ENCODE measurements at places on chromosomes 3 and 15. TPM values are rescaled to one million over a fixed set of nuclear protein-coding genes. Genes with fewer than 3 reads are reported as not detected.
A peak's percentile ranks its signal among the peaks of the same experiment; 100 is the strongest.

GRCh38 chr15:95501865-95502264 lies 828.6 kb upstream of the NR2F2 start:
- no peak overlapping the region for H3K4me3 ChIP-seq
- H3K36me3 ChIP-seq: no peaks in the 10 kb centered on the region
- no peaks in the 10 kb centered on the region for H3K27me3 ChIP-seq
- no peak overlapping the region for H3K27ac ChIP-seq
- no peak for DNase-seq
- H3K4me1 ChIP-seq: no peaks in the 10 kb centered on the region

Gene C3orf62
- total RNA-seq: 25.9 TPM

Gene RTP1
- total RNA-seq: 0.93 TPM

- no peak overlapping the region for H3K27ac ChIP-seq
- H3K27me3 ChIP-seq: no peaks in the 10 kb centered on the region
- no peak overlapping the region for H3K4me3 ChIP-seq
- no peaks in the 10 kb centered on the region for H3K4me1 ChIP-seq
Observed at GRCh38 chr3:31873254-31873820, 107.7 kb downstream of the OSBPL10 start.

DNA sequence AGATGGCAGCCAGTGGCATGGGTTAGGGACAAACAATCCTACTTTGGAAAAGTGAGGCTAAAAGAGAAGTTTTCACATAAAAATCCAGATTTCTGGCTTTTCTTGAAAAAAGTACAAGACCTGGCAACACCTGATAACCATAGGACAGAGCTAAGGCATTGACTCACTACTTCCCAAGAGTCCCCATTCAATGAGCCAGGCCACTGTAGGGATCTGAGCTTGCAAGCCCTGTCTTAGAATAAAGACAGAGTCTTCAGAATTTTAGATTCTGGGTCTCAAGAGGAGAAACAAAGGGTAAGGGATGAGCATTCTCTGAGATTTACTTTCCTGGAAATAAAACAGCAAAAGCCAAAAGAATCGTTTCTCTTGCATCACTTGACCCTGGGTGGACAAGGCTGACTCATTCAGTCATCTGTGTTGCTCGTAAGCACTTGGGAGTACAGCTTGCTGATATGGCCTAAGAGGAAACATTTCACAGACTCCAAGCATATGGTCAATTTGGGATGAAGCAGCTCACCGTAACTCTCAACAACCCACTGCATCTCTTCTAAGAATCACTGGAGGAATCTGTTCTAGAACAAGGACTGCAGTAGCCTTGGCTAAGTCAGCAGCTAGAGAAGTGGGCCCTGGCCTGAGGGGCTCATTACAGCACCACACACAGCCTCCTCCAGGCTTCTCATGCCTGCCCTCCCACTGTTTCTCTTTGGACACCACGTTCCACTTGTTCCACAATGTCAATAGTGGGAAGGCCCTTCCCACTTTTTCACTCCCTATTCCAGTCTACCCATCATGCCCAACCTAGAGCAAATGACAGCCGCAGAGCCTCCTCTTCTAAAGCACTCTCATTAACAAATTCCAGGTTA lies 86.2 kb downstream of the RFTN1 start:
- H3K4me3 ChIP-seq: no peak overlapping the region
- DNase-seq: peak; percentile 62
- H3K36me3 ChIP-seq: no peaks in the 10 kb centered on the region
- H3K27ac ChIP-seq: no peak overlapping the region
- H3K4me1 ChIP-seq: no peaks in the 10 kb centered on the region
- no peaks in the 10 kb centered on the region for H3K27me3 ChIP-seq

- H3K4me3 ChIP-seq: no peak overlapping the region
- DNase-seq: no peak
- no peaks in the 10 kb centered on the region for H3K4me1 ChIP-seq
- no peak overlapping the region for H3K27ac ChIP-seq
Observed at GRCh38 chr3:106332129-106332528, 463.3 kb upstream of the CBLB start.

Gene ITGA11
- total RNA-seq: 5.6 TPM

Gene MEX3B
- total RNA-seq: 109 TPM

Data from testis (tissue), 5 donors.